ENCODE measurements at places on chromosomes 12 and 14.

DNA sequence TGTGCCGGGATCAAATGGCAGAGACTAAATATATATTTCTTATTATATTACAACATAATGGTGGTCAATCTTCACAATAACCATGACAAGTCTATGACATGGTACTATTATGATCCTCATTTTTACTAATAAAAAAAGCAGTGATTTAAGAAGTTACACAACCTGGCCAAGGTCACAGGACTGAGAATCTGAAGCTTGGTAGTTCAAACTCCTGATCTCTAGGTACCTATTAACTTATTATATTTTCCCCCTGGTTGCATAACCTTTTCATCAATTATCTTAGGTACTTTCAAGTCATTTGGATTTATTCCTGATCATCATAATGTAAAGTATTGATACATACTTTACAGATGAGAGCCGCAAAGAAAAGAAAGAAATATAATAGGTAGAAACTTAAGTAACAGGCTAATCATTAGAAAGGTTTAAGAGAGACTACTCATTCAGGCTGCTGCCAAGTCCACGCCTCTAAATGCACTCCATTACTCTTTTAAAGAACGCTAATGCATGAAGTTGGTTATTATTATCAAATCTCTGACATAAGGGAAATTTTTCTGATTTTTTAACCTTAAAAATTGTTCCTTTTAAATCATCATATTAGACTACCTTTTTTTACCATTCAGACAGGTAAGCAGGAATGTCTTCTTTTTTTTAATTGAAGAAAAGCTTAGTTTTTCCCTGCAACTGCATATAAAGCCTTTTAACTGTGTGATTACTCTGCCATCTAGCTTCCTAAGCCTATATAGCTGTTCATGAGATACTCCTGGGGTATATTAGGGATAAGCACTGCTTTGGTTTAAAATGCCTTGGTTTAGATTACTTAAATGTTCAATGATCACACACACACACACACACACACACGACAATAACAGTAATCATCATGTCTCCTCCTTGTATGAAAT, 35.6 kb downstream of the RPS29 start:
- no peak for DNase-seq

DNA sequence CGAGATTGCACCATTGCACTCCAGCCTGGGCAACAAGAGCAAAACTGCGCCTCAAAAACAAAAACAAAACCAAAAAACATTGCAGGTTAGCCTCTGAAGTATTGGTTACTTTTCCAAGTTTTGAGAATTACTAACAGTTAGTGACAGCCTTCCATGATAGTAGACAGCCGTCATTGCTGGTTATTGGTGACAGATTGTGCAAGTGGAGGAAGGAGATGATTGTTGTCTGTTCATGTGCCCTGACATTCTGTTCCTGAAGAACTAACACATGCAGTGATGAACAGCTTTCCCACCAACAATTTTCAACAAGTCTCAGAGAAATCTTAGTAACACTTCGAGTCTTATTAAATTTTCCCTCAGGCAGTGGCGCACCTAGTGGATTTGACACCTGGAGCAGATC, 89.3 kb upstream of the NAP1L1 start:
- no peak for DNase-seq

- no peak for DNase-seq
Measured at GRCh38 chr12:43378448-43378847, 173.6 kb downstream of the ADAMTS20 start.

GRCh38 chr14:52808101-52808500, 16.7 kb upstream of the GNPNAT1 start:
- no peak for DNase-seq

GRCh38 chr12:30425445-30425844, 270.2 kb downstream of the IPO8 start:
- no peak for DNase-seq

DNA sequence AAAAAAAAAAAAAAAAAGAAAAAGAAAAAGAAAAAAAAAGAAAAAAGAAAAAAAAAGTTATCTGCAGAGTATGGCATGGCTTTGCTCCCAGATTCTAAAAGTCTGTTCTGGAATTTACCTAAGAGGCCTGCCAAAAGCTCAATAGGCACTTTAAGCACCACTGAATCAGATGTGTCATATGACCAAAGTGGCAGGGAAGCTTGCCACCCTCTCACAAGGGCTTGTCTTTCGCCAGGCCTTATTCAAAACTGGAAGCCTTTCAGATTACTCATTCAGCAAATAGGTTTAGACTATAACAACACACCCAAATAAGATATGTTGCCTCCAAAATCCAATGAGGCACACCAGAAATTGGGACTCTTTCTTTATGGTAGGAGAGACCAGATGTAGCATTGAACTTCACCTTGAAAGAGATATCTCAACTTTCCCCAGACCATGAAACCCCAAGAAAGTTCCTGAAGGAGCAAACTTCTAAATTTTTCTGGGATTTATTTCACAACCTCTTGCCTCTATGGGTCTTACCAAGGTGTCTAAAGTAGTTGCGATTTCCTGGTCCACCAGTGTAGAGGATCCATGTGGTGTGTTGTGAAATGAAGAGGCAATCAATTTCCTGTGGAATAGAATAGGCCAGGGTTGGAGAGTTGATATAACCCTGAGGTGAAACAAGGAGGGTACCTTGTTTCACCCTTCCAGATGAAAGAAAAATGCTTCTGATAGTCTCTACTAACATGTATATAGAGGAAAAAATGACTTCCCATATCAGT, 218.8 kb downstream of the DAD1 start:
- DNase-seq = no peak

Data from activated CD8-positive, alpha-beta memory T cell treated with anti-CD3 and anti-CD28 coated beads for 24 hours (primary cell).